ENCODE measurements at places on chromosomes 1 and 21.

DNA sequence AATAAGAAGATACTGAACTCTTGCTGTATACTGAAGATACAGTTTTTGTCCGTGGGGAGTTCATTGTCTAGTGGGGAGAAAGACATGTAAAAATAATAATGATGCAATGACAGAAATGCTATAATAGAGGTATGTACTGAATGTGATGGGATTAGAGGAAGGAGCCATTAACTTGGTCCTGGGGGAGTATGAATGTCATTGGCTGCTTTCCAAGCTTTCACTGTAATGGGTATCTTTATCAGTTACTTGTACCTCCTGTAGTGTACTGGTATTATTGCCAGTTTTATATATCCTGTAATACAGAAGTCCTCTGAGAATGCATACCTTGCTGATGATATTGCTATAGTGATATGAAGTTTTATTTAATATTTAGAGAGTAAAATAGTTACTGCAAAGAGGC lies 7.4 kb downstream of the BTBD8 start:
- no peak for DNase-seq

DNA sequence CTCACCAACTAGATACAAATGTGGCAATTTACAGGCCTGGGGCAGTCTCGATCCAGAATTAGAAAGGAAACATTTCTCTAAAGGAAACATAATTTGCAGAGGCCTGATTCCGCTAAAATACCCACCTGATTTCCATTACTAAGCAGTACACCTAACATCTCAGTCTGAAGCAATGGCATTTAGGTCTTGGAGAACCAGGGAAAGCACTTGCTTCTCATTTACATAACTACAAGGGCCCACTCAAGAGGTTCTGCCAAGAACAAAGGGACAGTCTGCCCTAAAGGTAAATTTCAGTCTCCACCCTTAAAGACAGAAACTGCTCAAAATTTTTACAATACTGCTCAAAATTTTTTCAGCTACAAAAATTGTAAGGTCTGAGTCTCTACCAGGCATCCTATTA lies 123.7 kb upstream of the GJB5 start:
- no peak for DNase-seq

- DNase-seq = no peak
Measured at GRCh38 chr1:198563583-198563982, 23.1 kb upstream of the ATP6V1G3 start.

- no peak for DNase-seq
Measured at GRCh38 chr1:201421041-201421440, 489 bp downstream of the TNNI1 start.

- no peak for DNase-seq
Measured at GRCh38 chr1:47754221-47754620, 243.0 kb downstream of the TRABD2B start.
